ENCODE measurements at places on chromosomes 2 and 18.

DNA sequence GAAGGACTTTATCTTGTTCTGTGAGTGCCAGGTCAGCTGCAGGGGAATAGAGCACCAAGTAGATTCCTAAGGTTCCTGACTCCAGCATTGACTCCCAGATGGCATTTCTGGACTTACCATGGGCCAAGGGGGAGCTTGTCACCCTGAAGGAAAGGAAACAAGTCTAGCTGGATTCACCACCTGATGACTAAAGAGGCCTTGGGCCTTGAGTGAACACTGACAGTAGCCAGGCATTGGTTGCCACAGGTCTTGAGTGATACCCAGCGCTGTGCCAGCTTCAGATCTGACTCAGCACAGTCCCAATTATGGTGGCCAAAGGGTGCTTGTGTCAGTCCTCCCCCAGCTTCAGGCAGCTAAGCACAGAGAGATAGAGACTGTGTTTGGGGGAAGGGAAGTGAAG, 40.1 kb upstream of the CAPN13 start:
- no peak for DNase-seq

- no peak for DNase-seq
Observed at GRCh38 chr2:222931659-222932058, 70.8 kb downstream of the ACSL3 start.

GRCh38 chr2:35932276-35932963, 423.2 kb upstream of the CRIM1 start:
- DNase-seq = no peak

DNA sequence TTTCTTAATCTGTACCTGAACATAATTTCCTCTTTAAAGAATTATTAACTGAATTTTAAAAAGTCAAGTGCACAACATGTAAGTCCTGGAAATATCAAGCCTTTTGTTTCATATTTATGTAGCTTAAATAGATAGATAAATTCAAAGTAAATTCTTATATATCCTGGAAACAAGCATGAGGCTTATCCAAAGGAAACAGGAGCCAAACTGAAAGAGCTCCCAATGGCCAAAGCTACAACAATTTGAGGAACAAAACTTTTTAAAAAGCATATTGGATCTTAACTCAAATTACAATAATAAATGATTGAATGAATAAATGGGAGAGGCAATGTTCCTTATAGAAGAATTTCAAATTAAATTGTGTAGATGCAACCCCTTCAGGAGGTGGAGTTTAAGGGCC, 679.1 kb downstream of the METTL4 start:
- DNase-seq = no peak
